T-helper 9 cell (primary cell): ENCODE measurements at places on chromosomes 5 and 9.

GRCh38 chr5:71948206-71948605 lies 159.1 kb upstream of the MAP1B start:
- no peak for DNase-seq

DNA sequence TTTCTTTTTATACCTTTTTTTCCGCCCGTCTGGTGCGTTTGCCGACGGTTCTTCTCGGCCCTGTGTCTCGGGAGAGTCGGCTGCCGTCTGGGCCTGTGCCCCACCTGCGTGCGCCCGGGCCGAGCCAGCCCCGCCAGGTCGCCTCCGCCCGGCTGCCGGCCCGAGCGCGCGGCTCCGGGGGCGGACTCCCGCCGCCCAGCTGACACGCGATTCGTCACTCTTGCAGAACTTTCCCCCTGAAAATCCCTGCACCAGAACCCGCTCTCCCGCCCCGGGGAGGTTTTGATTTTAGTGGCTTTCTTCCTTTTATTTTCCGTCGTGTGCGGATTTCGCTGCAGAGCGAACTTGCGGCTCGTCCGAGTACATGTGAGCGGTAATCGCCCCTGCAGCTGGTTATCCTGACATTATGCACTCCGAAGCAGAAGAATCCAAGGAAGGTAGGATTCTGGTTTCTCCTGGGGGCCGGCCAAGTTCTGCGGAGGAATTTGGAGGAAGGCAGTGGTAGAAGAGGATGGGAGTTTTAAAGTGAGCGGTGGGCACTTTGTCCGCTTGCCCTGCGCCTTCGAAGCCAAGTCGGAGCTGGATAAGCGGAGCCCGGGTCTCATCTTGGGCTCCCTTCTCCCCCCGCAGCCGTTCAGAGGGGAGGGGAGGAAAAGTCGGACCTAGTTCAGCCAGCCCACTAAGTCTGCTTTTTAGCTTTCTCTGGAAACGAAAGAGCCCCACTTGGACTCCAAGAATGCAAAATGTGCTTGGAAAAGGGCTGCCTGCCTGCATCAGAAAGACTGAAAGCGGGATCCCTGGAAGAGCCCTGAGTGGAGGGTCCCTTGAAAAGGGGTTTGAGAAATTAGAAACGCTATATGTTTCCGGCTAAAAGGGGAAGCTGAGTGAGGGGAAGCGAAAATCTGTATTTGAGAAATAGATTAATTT lies at the start of gene TNFAIP8:
Gene TNFAIP8, plus strand, starts transcription at position 335 of the 927 bp plus-strand sequence. Its CDS starts 72 bp downstream, at position 407.
- DNase-seq = peak; percentile 38

GRCh38 chr5:15669826-15670225 lies 169.8 kb downstream of the FBXL7 start:
- DNase-seq = no peak

GRCh38 chr5:62308439-62308838 lies 2.4 kb downstream of the KIF2A start:
- DNase-seq = no peak

- no peak for DNase-seq
Measured at GRCh38 chr5:9392625-9393024, 153.2 kb downstream of the SEMA5A start.

GRCh38 chr5:59332236-59332973 lies 561.1 kb downstream of the PDE4D start:
- DNase-seq = no peak

- DNase-seq = no peak
Measured at GRCh38 chr5:76074487-76075065, 8.6 kb upstream of the SV2C start.

GRCh38 chr5:97363577-97363976 lies 180.5 kb upstream of the RIOK2 start:
- no peak for DNase-seq

- DNase-seq = no peak
Measured at GRCh38 chr9:86279839-86280238, 2.5 kb downstream of the ISCA1 start.

- no peak for DNase-seq
Measured at GRCh38 chr9:107569174-107569573, 79.6 kb upstream of the KLF4 start.
